ENCODE measurements at places on chromosomes 2 and 18.

DNA sequence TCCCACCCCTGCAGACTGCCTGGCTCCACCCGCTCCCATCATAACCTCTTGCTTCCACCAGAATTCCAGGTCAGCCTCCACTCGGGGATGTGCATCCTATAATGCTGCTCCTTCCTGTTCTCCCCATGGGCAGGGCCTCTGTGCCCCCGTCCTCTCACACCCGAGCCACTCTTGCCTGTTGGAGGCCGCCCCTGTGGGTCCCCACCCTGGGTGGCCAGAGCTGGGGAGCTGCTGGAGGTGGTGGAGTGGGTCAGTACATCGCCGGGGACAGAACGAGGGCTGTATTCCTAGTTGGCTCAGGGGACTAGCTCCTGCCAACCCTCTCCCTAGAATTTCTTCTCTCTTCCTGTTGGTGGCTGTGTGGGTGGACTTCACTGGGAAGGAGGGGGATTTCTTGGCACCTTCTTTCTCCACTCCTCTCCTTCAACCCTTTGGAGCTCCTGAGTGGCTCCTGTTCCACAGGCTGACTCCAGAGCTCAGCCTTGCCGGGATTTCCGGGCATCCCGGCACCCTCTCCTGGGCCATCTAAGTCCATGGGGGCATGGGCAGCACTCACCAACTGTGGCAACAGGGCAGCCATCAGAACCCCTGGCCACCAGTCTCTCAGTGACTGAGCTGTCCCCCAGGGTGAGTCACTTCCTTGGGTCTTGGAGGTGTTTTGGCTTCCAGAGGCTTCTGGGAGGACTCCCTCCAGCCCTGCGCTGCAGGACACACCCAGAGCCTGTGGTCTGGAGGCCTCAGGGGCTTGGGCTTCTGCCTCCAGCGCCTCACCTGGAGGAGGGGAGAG lies 88.2 kb upstream of the MCFD2 start:
- no peak for DNase-seq

DNA sequence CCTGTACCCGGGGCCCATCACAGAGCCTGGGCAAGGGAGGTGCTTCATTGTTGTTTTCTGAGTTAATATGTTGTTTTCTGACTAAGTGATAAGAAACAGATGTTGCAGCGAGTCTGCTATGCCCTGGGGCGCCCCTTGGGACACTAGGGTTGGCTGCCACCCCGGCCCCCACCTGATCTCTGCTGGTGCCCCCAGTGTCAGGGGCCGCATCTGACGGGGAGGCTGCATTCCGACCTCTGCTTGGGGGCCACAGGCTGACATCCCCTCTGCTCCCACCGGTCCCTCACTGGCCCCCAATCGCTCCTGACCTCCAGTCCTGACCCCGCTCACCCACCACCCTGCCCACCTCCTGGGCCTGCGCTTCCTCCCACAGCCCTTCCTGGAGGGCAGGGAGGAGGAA lies 65.9 kb downstream of the LONRF2 start:
- peak; percentile 17 for DNase-seq

DNA sequence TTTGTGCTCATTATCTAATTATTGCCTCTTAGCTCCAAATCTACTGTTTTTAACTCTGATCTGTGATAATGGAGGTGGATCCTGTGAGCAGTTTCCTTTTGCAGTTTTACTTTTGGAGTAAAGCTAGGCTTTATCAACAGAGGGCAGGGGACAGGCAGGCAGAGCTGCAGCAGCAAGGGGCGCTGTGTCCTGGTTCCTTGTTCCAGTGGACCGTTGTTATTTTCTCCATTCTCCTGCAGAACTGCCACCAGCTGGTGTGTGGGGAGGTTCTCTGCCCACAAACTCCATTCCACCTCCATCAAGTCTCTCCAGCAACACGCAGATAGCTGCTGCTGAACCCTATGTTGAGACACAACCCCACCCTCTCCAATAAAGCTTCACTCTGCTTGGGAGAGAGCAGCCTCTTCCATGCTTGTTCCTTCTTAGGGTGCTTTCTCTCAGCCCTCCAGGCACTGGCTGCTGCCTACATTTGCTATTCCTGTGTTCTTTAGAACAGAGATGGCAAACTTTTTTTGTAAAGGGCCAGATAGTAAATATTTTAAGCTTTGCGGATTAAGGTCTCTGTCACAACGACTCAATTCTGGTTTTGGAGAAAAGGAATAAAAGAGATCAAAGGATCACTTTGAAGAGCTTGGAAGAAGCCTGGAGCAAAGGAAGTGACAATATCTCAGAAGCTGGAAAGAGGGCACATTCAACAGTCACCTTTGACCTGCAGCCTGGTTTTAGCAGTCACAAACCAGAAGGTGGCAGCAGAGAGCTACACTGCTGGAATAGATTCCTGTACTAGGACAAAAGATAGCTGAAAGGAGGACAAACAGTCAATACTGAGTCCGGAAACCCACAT lies 208.8 kb downstream of the CCDC178 start:
- DNase-seq: peak; percentile 72

DNA sequence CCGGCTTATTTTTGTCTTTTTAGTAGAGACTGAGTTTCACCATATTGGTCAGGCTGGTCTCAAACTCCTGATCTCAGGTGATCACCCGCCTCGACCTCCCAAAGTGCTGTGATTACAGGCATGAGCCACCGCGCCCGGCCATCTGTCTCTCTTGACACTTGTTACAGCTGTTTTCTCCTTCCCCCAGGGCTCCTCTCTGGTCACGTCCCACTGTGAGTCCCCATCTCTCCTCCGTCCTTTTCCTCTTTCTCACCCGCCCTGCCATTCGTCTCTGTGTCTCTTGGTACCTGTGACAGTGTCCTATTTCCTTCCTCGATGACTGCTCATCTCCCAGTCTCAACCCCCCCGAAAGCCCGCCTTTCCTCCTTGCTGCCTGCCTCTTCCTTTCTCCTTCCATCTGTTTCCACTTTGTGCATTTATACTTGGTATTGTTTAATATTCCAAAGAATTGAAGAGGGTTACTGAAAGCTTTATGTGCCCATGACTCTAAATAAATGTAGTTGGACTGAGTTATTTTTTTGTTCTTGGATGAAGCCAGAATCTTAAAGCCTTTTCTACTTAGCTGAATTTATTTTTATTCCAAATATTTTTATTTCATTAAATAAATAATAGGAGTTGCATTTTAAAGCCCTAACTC lies 241.5 kb downstream of the SH3RF3 start:
- DNase-seq: no peak

DNA sequence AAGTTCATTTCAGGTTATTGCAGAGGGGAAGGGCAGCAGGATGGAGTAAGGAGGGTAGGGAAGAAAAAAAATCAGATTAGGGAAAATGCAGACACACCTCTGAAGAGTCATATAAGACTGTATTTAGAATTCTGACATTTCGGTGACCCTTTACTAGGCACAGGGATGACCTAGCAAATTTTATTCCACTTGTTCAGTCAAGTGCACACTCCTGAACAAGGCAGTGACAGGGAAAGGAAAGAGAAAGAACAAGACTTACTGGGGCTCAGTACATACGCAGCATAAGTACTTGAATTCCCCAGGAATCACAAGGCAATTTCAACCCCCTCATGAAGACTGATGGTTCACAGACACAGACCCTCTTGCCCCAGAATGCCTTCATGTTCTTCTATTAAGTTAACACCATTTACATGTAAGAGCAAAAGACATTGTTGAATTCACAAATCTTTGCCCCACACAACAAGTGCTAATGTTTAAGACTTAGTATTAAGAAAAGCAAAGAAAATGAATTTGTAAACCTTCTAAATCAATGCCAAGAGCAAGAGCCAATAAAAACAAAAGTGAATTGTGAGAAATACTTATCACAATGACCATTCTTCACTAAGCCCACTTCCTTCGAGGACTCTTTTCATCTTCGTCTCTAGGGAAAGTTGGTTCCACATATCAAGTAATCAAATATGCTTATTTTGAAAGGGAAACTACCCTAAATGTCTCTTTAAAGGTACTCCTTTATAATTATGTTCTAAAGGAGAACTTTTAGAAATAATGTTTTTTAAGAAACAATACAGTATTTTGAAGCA lies 47.0 kb downstream of the COBLL1 start:
- no peak for DNase-seq

DNA sequence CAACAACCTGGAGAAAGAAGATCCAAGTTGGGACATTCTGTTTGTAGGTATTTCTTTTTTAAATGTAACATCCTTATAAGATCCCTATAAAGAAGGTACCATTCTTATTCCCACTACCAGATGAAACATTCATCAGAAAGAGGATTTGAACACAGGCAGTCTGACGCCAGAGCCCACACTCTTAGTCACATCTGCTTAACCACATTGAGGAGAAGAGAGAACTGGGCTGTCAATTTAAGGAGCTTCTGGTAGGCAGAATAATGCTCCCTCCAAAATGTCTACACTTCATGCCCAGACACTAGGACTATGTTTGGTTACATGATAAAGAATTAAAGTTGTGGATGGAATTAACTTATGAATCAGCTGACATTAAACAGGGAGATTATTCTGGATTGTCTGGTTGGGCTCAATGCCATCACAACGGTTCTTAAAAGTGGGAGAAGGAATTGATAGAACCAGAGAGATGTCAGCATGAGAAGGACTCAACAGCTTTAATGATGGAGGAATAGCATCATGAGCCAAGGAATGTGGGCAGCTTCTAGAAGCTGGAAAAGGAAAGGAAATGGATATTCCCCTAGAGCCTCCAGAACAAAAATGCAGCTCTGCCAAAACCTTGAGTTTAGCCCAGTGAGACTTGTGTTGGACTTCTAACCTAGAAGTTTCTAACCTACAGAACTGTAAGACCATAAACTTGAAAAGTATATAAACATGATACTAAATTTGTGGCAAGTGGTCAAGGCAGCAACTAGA lies 82.2 kb downstream of the KLF7 start:
- DNase-seq: no peak

GRCh38 chr18:6493194-6493593 lies 78.5 kb upstream of the L3MBTL4 start:
- no peak for DNase-seq

DNA sequence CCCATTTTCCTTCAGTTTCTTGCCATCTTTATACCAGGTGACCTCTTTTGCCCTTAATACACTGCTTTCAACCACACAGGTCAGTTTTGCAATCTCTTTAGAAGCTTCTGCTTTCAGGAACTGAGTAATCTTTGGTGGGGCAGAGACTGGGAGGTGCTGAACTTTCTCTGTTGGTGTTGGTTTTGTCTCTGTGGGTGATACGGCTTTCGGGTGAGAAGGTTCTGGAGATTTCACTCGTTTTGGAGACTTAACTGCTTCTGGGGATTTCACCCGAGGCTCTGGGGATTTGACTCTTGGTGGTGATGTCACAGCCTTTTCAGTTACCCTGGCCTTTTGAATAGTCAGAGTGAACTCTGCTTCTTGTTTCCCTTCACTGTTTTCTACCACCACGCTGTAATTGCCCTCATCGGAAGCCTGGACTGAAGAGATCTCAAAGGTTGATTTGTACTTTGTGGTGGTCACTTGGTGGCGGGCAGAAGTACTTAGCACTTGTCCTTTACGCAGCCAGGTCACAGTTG lies 50.4 kb downstream of the PLEKHA3 start:
- peak; percentile 26 for DNase-seq

DNA sequence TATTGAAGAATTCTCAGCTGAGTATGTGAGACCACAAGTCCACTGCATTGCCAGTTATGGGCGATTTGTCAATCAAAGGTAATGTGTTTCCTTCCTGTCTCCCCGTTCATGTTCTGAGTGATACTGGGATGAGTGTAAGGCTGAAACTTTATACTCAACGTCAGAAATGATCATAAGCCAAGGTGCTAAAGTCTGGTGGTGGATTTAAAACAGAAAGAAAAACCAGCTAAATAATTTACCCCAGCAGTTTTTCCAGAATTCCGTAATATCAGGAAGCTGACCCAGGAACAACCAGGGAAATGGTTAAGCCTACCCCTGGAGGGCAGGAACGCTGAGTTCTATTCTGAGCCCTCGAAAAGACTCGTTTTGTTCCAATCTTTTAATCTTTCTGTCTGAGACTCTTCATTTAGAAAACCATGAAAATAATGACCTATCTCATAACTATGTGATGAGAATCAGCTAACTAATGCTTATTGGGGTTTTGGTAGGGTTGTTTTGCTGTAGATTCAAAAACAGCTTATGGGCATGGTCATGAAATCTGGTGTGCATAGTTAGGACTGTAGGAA lies 149.6 kb downstream of the LAMA3 start:
- no peak for DNase-seq

- DNase-seq: no peak
Measured at GRCh38 chr18:35511833-35512232, 14.1 kb upstream of the INO80C start.

DNA sequence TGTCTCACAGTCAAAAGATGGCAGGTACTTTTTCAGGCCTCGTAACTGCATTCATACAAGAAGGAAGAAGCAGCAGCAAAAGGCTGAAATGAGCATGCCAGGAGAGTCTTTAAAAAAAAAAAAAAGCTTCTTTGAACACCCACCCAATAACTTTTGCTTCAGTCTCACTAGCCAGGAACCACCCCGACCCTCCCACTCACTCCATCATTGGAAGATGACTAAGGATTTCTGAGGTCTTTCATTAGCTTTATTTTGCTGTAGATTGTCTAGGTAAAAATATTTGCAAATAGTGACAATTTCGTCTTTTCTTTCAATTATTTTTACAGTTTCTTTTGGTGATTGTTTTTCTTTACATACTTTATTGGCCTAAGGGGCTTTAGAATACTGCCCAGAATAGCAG lies 37.9 kb downstream of the RBBP8 start:
- no peak for DNase-seq

GRCh38 chr18:25234740-25235345 lies 117.1 kb downstream of the ZNF521 start:
- no peak for DNase-seq

DNA sequence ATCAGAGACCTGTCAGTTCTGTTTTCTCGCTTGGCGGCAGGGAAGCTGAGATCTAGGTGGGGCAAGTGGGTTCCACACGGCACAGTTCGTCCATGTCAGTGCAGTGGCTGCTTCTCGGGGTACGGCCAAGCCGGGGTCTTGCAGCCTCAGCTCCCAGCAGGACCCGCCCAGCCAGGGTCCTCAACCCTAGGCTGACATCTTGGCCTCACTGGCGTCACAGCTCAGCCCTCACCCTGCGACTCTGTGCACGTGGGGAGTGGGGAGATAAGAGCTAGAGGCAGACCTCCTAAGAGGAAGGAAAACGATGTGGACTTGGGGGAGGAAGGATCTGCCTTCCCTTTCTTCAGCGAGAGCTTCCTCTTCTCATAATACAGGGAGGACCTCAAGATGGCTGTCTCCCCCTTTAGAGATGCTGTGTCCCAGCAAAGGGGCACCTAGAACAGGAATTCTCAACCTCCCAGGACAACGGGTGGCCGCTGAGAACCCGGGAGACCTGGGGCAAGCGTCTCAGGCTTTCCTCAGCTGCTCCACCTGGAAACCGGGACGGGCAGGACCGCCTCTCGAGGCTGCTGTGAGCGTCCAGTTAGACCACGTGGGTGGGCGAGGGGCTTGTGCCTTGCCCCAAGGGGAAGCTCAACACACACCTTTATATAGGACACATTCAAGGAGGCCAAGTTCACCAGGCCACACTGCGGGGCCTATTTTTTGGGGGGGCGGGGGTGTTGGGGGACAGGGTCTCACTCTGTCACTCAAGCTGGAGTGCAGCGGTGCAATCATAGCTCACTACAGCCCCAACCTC lies 23.5 kb upstream of the KLF11 start:
- no peak for DNase-seq

Measured in activated naive CD4-positive, alpha-beta T cell treated with anti-CD3 and anti-CD28 coated beads, Interleukin-2, amount 10 ng/mL, durations not matched to agents 7 days and 5 days (primary cell).